ENCODE measurements at places on chromosomes 16 and 17. TPM values are rescaled to one million over a fixed set of nuclear protein-coding genes. Genes with fewer than 3 reads are reported as not detected.

- no peak for DNase-seq
Measured at GRCh38 chr16:81385031-81385756, 59.4 kb upstream of the CMIP start.

GRCh38 chr17:77269696-77270681, 129.2 kb downstream of the SEC14L1 start:
- DNase-seq, result no peak

GRCh38 chr16:27154705-27155521, 48.4 kb upstream of the KDM8 start:
- DNase-seq, result peak; percentile 63

DNA sequence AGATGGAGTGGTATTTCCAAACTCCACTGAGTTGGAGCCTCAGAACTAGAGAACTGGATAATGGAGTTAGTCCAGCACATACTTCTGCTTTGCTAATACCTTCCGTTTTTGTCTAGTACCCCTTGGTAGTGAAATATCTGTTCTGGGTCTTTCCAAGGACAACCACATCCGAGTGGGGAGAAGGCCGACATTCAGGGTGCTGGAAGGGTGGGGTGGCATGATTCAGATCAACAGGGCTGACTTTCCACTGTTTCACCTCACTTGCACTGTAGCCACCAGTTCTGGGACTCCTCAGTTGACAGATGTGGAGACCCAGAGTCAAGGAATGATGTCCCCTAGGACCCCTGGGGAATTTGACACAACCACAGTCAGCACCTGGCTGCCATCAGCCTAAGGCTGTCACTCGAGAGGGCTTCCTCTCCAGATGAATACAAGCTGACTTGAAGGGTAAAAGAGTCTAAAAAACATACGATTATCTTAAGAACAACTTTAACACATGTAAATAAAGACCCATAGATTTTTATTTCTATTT, 84.8 kb upstream of the HNF1B start:
- no peak for DNase-seq

GRCh38 chr17:17509601-17510425, 13.6 kb upstream of the RASD1 start:
- peak; percentile 12 for DNase-seq

GRCh38 chr17:10050597-10051101, 145.6 kb upstream of the RCVRN start:
- no peak for DNase-seq

DNA sequence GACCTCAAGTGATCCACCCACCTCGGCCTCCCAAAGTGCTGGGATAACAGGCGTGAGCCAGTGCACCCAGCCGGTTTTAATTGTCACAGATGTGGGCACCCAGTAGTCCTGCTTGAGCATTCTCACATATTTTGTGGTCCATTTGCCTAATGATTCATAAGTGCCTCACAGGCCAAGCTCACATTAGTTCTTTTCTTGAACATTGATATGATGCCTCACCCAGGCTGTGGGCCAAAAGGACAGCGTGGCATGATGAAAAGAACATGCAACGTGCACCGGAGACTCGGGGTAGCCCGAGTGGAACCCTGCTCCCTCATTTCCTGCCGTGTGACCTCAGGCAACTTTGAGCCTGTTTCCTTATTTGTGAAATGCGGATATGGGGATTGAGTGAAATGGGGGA, 181.9 kb downstream of the SNX29 start:
- DNase-seq, result no peak

GRCh38 chr17:81635973-81636504, 873 bp downstream of the NPLOC4 start:
- no peak for DNase-seq

- peak; percentile 64 for DNase-seq
Measured at GRCh38 chr17:2050300-2051060, 4.4 kb upstream of the HIC1 start.

- DNase-seq, result no peak
Measured at GRCh38 chr17:19596869-19597268, 51.7 kb upstream of the ALDH3A2 start.

DNA sequence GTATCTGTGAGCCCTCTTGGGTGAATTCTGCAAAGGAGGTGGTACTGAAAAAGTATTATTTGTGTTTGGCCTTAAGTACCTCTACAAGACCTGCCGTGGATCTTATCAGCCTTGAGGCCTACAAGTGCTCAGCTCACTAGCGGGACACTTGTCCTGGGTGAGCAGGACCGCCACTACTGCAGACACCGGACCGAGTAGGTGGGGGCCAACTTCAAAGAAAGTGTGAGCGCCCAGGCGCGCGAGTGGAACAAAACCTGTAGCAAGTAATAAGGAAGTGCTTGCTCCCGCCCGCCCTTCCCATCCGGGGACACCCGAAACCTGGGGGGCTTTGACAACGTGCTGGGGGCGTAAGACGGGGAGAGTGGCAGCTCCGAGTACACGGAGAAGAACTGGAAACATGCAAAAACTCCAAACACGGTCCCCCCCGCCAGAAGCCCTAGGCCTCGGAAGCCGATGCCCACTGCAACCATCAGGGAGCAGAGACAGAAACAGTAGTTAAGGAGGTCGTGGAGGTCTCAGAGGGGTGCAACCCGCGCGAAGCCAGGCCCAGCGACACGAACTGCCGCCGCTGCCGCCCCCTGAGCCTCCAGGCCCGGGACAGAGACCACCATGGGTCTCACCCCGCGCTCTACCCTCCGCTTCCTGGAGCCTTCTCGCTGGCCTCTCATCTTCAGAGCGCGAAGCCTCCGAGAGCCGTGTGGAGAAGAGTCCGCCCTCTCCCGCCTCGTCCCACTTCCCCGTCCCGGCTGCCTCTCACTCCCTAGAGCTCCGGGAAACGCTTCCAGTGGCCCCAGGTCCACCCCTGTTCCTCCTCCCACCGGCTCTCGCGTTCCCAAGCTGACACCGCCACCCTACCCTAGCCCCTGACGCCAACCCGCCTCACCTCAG, 537 bp downstream of the CNOT1 start:
- DNase-seq, result peak; percentile 42

- peak; percentile 85 for DNase-seq
Measured at GRCh38 chr17:1122533-1123392, 57.0 kb downstream of the ABR start.

DNA sequence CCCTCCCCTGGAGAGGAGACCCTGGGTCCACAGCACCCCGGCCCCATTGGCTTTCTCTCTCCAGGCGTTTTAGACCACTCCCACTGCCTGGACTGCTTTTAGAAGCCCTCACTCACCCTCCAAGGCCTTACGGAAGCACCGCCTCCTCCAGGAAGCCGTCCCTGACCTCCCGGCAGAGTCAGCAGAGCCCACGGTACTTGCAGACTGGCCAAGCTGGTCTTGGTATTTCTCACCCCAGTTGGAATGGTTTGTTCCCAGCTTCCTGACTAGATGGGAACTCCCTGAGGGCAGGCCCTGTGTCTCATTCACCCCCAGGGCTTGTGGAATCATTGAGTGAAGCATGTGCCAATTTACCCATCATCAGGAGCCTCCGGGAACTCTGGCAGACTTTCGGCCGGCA, 9.2 kb downstream of the SCGB1C2 start:
- DNase-seq, result peak; percentile 6

- no peak for DNase-seq
Measured at GRCh38 chr16:84775262-84775810, 44.4 kb upstream of the CRISPLD2 start.

- no peak for DNase-seq
Measured at GRCh38 chr16:65545413-65545956, 423.6 kb upstream of the CDH11 start.

DNA sequence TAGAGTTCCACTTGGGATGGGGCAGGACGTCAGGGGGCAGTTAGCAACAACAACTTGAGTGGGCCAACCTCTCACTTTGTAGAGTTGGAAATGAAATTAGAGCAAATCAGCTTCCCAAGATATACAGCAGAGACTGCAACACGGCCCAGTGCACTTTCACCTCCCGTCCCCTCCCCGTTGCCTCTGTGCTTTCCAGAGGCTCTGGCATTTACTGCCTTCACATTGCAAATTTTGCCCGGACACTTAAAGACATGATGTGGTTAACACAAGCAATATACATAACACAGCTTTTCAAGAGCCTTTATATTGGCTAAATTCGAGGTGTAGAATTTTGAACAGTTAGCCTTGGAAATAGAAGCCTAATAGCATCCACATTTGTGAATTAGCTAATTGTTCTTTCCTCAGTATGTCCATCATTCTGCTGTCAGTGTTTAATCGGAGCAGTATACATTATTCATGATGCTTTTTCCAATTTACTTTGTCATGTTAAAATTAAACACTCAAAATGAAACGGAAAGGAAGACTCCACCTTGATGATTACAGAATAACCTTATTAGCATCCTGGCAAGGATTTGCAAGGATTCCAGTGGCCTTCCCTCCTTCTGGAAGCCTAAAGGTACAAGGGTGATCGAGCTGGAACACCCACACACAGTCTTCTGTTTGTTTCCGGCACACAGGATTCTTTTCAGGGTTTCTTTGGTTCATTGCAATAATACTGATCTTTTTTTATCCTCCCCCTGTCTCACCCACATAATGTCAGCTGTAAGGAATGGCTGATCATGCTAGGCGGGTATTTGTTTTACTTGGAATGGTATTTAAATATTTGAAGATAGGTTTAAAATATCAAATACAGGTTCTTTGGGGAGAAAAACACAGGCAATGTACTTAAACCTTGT, 190.9 kb upstream of the CACNG5 start:
- DNase-seq, result no peak

- DNase-seq, result peak; percentile 76
Measured at GRCh38 chr17:49514071-49514721, 19.1 kb downstream of the NGFR start.

DNA sequence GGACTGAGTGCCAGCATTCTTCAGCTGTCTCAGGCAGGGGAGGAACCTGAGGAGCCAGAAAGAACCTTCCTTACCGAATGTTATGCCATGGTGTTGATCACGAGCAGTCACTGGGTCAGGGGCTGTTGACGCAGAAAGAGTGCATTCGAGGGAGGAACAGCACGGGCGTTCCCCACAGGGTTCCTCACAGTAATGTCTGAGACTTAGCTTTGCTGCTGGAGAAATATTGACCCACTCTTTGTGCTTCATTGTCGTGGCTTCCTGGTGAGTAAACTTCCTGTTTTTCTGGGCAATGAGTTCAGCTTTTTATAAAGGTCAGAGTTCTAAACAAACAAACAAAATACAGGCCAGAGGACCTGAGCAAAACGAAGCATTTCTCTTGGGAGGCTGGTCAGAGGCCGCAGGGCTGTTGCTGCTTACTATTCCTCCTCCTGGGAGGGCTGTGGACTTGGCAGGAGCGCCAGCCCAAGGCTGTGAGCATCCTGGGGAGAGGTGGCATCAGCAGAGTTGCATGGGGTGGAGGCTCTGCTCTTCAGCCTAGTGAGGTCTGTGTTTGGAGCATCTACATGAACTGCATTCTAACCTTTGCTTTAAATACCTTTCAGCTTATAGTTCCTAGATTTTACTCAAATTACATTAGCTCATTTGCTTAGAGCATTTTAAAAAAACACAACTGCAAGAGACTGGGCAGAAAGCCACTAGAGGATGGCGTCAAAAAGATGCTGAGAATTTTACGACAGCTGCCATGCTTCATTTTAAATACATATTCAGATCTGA, 143.1 kb upstream of the CACNG5 start:
- DNase-seq, result no peak

DNA sequence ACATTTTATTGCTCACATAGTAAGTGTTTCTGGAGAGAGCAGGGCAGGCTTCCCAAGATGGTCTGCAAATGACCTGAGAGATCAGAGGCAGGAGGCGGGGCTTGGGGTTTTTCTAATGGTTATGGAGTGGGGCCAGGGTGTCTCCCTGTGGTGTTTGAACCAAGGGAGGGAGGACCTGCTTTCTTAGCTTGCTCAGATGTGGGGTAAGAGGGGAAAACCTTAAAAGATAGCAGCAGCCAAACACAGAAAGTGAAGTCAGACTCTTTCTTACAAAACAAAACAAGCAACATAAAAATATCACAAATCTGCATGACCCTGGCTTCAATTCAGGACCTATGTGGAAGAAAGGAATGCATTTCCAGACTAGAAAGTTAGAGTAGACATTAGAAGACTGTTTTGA, 22.9 kb upstream of the DNAJA2 start:
- no peak for DNase-seq

- no peak for DNase-seq
Measured at GRCh38 chr17:41383690-41384089, 1.6 kb upstream of the KRT34 start.

GRCh38 chr16:84804326-84804725, 15.5 kb upstream of the CRISPLD2 start:
- DNase-seq, result no peak

DNA sequence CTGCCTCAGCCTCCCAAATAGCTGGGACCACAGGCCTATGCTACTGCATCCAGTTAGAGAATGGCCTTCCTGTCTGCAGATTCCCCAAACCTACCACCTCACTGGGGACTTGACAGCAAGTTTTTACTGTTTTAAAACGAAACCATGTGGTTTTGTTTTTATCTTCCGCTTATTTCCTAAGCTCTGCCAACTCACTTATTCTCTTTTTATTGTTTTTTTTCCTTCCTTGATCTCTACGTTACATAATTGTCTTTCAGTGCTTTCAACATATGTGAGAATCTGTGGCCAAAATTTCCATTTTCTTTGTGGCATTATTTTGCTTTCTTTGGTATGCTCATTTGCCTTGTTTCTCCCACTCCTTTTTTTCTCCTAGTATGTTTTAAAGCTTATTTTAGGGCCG, 14.6 kb upstream of the SLC38A7 start:
- DNase-seq, result no peak

GRCh38 chr16:83455716-83456115, 352.1 kb upstream of the HSBP1 start:
- DNase-seq, result no peak

GRCh38 chr16:48497932-48498768, 111.8 kb downstream of the N4BP1 start:
- no peak for DNase-seq

GRCh38 chr17:79500745-79501618, 109.9 kb downstream of the RBFOX3 start:
- DNase-seq, result no peak

- no peak for DNase-seq
Measured at GRCh38 chr16:21568502-21569189, 30.7 kb upstream of the METTL9 start.

The DDX42 gene
- total RNA-seq, result 51.7 TPM

The HS3ST3B1 gene
- 1.2 TPM for total RNA-seq

The ENO3 gene
- 827 TPM for total RNA-seq

The PDIA2 gene
- total RNA-seq, result 1.6 TPM

The FAM20A gene
- 2.9 TPM for total RNA-seq

The SERPINF2 gene
- total RNA-seq, result 0.33 TPM

The SLC9A5 gene
- 1.3 TPM for total RNA-seq

The KIF18B gene
- 0.49 TPM for total RNA-seq

The OR1A1 gene
- total RNA-seq, result not detected

Data from left ventricle myocardium inferior (tissue), 1 donor.